Subcutaneous adipose tissue (tissue), 4 donors: ENCODE measurements at places on chromosomes 2 and 18. TPM values are rescaled to one million over a fixed set of nuclear protein-coding genes. Genes with fewer than 3 reads are reported as not detected.

Gene RBM43
- total RNA-seq = 12.2 TPM

Gene UGT1A5
- total RNA-seq = not detected

Gene NDC80
- total RNA-seq = 0.57 TPM

Gene ZNF385B
- 0.51 TPM for total RNA-seq

Gene SCN9A
- total RNA-seq = 8.1 TPM

Gene GNAL
- total RNA-seq = 7.5 TPM

Gene CD302
- total RNA-seq = 88.9 TPM

Gene IFIH1
- total RNA-seq = 14.3 TPM
